COR-L47 (cell line): ENCODE measurements at places on chromosomes 12 and 14.

DNA sequence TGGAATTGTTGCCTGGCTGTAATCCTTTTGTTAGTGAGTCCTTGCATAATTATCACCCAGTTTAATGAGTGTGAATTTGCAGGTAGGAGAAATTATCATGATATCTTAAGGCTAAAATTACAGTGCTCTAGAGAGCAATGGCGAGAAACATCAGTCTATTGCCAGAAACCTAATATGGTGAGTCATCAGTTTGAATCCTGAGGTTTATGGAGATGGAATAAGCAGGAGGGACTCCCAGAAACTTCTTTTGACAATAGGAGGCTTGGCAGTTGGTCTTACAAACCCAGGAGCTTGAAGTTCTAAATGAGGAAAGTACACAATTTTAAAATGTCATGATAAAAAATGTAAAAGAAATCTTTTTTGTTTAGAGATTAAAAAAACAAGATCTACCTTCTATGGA is 31.5 kb upstream of the CRADD start:
- peak; percentile 2 for DNase-seq

DNA sequence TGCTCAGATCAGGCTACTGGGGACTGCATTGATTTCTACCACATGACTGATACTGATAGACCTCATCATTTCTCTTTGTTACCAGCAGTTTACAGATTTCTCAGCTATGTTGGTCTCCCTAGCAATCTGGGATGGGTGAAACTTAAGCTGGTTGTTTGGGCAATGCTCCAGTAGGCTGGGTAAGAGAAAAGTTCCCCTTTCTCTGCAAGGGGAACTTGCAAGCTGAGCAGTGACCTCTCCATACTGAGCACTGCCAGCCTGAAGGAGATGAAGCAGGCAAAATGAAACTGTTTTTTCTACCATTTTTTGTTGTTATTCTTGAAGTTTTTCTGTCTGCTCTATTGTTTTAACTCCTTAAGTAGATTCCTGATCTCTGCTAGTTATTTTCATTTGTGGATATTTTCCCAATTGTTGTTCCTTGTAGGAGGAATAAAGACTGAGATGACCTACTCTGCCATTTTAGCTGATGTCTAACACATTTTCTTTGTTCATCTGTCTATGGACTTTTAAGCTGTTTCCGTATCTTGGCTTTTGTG is 1.3 kb upstream of the OR4M1 start:
- no peak for DNase-seq

GRCh38 chr12:51108136-51108535 is 24.7 kb upstream of the CSRNP2 start:
- DNase-seq = no peak

GRCh38 chr14:73225496-73225895 is 11.8 kb upstream of the PAPLN start:
- no peak for DNase-seq

GRCh38 chr14:106610691-106611090 is 1084.3 kb downstream of the TMEM121 start:
- DNase-seq = no peak

DNA sequence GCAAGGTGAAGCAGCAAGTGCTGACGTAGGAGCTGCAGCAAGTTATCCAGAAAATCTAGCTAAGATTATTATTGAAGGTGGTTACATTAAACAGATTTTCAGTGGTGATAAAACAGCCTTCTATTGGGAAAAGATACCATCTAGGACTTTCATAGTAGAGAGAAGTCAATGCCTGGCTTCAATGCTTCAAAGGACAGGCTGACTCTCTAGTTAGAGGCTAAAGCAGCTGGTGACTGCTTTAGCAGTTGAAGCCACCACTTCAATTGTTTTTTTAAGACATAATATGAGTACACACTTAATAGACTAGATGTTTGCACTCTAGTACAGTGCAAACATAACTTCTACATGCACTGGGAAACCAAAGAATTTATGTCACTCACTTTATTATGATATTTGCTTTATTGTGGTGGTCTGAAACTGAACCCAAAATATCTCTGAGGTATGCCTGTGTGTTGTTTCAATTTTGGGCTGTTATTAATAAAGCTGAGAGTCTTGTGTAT is 1026.9 kb upstream of the FOXG1 start:
- DNase-seq = no peak

- DNase-seq = no peak
These were observed 601 bp downstream of the MDGA2 start for GRCh38 chr14:47674543-47675465.

GRCh38 chr12:93572712-93573551 is 457 bp downstream of the SOCS2 start:
- DNase-seq = peak; percentile 1

- peak; percentile 62 for DNase-seq
These were observed 133.5 kb downstream of the KCNK10 start for GRCh38 chr14:88189417-88190191.

- DNase-seq = no peak
These were observed 43.9 kb upstream of the AMN1 start for GRCh38 chr12:31772685-31773222.

DNA sequence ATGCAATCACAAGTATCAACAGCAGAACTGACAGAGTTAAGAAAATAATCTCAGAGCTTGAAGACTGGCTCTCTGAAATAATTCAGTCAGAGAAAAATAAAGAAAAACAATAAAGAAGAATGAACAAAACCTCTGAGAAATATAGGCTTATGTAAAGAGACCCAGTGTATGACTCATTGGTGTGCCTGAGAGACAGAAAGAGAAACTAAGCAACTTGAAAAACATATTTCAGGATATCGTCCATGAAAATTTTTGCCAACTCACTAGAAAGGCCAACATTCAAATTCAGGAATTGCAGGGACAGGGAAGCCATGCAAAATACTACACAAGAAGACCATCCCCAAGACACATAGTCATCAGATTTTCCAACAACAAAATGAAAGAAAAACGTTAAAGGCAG is 56.2 kb downstream of the APOBEC1 start:
- DNase-seq = no peak

DNA sequence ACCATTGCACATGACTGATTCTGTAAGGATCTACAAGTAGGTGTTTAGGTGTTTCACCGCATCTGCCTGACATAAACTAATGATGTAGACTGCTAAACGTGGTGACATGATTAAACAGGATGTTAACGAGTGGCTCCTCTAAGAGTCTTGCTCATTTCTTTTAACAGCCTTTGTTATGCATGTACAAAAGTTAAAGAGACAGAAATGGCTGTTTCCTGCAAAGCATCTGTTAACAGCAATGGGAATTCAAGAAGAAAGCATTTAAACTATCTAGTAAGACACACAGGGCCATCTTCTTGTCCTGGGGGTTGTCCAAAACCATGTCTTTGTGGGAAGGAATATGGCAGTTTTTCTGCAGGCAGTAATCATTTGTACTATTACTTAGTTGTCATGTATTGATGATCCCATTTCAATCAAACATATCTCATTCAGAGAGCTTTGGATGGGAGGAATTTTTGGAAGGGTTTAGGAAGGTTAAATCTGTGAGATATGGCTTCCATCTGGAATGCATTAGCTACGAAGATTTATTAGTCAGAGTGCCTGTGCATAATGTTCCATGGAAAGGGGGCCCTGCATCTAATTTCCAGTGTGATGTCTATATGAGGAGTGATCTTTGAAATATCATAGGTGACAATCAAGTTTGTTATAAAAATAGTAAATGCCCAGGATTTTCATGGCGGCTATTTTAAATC is 495.1 kb downstream of the EGLN3 start:
- no peak for DNase-seq

- DNase-seq = peak; percentile 72
These were observed 11.2 kb downstream of the ESRRB start for GRCh38 chr14:76386944-76387782.

- no peak for DNase-seq
These were observed 135.2 kb downstream of the RERGL start for GRCh38 chr12:17954788-17955187.

- no peak for DNase-seq
These were observed 1035.0 kb downstream of the SLC16A7 start for GRCh38 chr12:60630796-60631195.

GRCh38 chr14:101489092-101489760 is 72.1 kb upstream of the DIO3 start:
- no peak for DNase-seq

DNA sequence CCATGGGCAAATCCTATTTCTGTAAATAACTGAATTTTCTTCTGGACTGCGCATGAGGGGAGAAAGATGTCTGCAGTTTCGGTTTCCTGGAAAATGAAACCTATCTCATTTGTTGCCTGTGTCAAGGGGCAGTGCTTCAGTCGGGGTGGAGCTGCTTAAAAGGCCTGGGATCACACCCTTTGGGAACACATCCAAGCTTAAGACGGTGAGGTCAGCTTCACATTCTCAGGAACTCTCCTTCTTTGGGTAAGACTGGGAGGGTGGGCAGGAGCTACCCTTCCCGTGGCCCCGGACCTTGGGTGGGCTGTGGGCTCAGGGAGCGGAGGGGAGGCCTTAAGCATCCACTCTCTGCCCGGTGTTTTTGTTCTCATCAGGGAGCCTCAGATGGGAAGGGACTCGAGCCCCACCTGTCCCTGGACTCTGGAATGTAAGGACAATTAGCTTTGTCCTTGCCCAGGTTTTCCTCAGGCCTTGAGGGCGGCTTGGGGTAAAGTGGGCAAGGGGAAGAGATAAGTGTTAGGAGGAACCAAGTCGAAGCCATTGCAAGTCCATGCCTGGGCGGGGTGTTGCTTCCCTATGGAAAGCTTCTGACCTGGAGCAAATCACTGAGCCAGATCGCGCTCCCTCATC is at the start of gene IFI27:
Gene IFI27, plus strand, starts transcription at position 185 of the 630 bp plus-strand sequence.
- no peak for DNase-seq

GRCh38 chr12:130958557-130959140 is 4.9 kb downstream of the ADGRD1 start:
- no peak for DNase-seq

GRCh38 chr14:93954900-93955849 is 21.2 kb downstream of the ASB2 start:
- no peak for DNase-seq

DNA sequence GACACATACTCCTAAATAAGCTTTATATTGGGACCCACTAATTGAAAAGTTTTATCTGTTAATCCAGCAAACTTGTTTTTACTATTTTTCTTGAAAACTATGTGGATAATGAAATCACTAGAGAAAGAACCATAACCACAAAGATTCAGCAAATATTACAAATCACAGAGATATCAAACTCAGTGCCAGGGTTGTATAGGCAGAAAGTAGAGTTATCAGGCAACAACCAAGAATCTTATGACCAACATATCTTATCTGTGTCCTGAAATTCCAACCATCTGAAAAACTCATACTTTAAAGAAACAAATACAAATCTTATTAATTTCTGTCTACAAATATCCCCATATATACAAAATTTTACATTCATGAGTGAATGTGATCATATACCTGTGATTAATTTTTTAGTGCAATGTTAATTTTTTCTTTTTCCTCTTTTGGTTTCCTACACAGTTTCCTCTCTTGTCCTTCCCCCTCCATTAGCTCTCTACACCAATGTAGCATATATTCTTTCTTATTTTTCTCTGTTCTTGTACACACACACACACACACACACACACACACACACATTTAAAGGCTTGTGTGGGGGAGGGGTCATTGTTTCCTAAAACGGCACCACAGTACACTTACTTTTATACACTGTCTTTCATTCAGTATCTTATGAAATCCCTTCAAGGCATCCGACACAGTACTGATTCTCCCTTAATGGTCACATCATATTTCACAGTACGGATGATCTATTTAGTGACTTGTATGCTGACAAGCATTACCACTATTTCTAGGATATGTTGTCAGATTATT is 18.6 kb downstream of the AMN1 start:
- DNase-seq = no peak

GRCh38 chr12:76883151-76883550 is 4.3 kb upstream of the CSRP2 start:
- no peak for DNase-seq

DNA sequence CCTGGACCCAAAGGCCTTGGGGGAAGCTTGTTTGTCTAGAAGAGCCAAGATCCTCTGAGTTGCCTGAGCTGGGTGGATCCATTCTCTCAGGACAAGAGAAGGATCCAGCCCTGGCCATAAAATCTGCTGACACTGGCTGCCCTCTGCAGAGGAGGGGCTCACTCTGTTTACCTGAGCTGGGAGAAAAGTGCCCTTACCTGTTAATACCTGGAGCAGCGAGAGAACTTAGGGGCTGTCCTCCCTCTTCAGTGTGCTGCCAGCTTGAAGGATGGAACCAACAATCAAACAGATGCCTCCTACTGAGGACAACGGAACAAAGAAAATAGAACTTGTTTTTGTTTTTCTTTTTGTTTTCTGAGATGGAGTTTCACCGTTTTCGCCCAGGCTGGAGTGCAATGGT is 7.3 kb upstream of the KRT7 start:
- no peak for DNase-seq

GRCh38 chr14:31020834-31021575 is 4.4 kb upstream of the AP4S1 start:
- DNase-seq = no peak

DNA sequence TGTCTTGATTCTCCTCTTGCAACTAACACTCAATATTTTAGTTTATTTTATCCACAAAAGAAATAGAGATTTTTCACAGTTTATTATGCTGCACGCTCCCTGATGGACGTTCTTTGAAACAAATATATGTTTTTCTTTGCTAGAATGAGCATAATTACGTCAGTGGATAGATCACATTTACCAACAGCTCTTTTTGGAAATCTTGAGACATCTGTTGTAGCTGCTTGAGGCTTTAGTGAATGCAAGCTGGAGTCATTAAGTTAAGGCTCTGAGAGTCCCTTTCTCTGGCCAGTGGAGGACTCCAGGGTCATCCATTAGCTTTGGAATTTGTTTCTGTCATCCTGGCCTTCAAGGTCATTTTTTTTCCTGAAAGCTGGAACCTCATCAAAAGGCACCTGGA is 405.6 kb upstream of the TMEM132C start:
- DNase-seq = no peak

GRCh38 chr12:121942145-121942718 is 23.8 kb downstream of the CFAP251 start:
- DNase-seq = no peak

- DNase-seq = no peak
These were observed 124.2 kb downstream of the HMGA2 start for GRCh38 chr12:65948320-65949008.

DNA sequence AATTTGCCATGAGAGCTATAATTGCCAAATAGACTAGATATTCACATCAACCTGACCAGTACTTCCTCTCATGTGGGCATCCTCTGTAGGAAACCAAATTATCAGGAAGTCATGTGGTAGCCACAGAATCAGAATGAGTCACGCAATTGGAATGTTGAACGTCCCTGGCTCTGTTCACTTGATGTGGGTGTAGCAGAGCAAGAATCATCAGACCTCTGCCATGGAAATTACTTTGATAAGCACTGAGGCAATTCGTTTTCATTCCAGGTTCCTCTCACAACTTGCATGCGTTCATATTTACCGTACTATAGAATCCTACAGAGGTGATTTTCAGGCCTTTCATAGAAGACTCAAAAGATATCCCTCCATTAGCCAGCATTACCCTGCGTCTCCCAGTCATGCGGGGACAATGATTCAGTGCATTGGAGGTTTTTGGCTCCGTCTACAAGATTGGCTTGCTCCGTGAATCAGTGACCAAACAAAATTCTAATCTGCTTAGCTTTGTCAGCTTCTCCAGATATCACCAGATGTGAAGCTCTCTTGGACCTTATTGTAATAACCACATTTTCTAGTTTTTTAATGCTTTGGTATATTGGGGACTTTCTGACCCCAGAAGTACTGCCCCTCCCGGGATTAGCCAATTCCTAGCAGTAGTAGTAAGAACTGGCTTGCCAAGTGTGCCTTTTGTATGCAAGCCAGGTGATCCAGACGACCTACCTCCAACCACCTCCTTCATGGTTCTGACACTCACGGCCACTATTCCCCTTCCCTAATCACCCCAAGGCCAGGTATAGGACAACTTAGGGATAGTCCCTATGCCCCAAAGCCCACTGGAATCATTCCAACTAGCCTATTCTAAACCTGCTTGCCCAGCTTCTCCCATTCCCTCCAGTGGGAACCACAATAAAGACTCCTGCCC is 133.4 kb downstream of the KICS2 start:
- DNase-seq = no peak
